ENCODE measurements at places on chromosomes 3 and 15.

- no peak for DNase-seq
These were observed 384.7 kb downstream of the EDEM1 start for GRCh38 chr3:5572168-5572567.

DNA sequence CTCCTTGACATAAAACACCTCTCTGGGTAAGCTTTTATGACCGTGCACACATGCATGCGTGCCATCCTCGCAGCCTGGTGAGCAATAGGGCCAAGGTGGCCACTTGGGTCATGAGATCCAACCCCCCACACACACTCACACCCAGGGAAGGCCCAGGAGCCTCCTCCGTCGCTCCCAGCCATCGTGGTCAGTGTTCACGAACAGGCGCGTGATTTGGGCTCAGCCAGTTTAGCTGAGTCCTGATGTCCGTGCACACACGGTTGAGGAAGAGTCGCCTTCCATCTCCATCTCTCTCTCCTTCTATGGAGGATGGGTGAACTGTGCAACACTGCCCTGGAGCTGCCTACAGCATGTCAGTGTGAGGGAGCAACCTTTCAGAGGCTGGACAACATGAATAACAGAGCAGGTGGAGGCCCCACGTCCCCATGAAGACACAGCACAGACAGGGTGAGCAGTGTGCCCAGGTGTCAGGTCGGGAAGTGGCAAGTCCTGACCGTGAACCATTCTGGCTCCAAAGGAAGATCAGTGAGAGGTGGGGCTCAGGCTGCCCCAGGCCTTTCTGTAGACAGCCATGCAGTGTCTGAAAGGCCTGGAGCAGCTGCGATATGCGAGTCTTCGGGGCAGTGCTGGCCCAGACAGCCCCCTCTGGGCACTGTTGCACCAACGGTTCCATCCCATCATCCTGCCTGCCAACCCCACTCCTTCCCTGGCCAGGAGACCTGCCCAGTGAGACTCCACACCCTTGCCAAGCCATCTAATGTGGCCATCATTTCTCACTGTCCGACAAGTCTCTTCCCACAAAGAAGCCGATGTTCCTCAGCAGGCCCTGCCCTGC lies 253.4 kb downstream of the OCA2 start:
- DNase-seq: no peak

DNA sequence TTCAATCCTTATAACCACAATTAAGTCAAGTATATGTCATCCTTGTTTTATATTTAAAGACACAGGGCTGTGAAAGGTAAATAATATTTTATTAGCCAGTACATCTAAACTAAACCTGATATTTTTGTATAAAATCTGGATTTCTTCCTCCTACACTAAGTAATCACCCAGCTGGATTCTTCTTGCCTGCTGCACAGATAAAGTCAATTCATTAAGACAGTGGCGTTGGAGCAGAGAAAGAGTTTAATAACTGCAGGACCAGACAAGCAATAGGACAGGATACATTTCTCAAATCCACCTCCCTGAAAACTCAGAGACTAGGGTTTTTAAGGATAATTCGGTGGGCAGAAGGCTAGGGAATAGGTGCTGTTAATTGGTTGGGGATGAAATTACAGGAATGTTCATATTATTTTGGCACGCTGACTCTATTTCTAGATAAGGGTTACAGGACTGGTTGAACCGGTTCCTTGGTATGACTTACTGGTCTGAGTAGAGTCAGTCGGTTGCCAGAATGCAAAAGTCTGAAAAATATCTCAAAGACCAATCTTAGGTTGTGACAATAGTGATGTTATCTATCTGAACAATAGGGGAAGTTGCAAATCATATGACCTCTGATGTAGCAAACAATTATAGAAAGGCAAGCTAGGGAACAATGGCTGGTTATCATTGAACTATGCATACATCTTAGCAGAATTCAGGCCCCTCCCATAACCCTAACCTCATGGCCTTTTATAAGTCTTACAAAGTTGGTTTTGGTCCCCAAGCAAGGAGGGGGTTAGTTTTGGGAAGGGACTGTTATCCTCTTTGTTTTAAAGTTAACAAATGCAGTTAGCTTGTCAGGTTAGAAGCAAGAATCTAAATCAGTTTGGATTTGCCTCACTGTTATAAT lies 244.8 kb downstream of the ALCAM start:
- no peak for DNase-seq

GRCh38 chr15:39597751-39598185 lies 16.9 kb downstream of the THBS1 start:
- no peak for DNase-seq

DNA sequence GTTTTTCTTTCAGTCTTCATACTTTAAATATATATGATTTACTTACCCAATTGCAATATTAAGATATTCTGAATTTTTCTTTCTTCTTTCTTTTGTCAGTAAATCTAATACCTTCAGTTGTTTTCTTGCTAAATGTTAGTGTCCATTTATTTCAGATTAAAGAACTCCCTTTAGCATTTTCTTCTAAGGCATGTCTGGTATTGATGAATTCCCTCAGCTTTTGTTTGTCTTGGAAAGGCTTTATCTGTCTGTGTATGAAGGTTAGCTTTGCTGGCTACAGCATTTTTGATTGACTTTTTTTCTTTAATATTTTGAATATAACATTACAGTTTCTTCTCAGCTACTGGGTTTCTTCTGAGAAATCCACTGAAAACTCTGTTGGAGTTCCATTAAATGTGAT lies 64.0 kb upstream of the PLSCR4 start:
- no peak for DNase-seq
